Activated naive CD8-positive, alpha-beta T cell treated with anti-CD3 and anti-CD28 coated beads for 36 hours (primary cell): ENCODE measurements at places on chromosomes 4 and X. TPM values are rescaled to one million over a fixed set of nuclear protein-coding genes. Genes with fewer than 3 reads are reported as not detected.

DNA sequence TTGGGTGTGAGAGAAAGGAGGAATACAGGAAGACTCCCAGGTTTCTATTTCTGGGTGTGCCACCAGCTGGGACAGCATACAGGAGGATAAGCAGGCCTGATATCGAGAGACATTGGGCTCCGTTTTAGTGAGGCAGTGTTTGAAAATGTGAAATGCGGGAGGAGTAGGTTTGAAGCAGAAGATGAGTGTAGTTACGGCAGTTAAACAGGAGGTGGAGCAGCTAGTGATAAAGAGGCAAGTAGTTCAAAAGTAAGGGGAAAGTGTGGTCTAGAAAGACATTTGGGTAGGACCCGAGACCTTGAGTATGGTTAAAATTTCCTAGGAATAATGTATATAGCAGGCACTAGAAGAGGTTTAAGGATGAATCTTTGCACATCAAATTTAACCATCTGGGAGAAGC is 42.4 kb downstream of the DCUN1D4 start:
- DNase-seq, result no peak
- no peaks in the 10 kb centered on the region for H3K4me1 ChIP-seq
- H3K27ac ChIP-seq, result no peak overlapping the region
- no peaks in the 10 kb centered on the region for H3K27me3 ChIP-seq

- no peak overlapping the region for H3K27ac ChIP-seq
- no peaks in the 10 kb centered on the region for H3K36me3 ChIP-seq
- peaks cover 1% of the 10 kb centered on the region for H3K4me1 ChIP-seq
- no peak for DNase-seq
Measured at GRCh38 chrX:133840415-133840814, 145.0 kb downstream of the GPC3 start.

DNA sequence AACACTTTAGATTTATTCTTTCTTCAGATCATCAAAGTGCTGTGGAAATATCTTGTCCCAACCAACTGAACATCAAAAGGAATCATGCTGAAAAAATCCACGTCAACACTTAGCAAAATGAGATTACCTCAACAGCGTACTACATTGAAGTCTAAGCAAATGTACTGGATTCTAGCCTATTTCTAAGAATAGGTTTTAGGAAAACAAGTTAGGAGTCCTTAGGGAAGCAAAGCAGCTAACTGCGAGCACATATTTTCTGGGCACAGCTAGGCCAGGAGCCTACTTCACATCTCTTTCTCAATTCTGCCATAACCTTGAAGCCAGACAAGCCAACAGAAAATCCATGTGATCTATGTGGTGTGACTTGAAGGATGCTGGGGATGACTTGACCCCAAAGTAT is 22.2 kb downstream of the KDR start:
- no peak overlapping the region for H3K27ac ChIP-seq
- no peaks in the 10 kb centered on the region for H3K36me3 ChIP-seq
- DNase-seq, result no peak

Gene CUL4B
- 32.7 TPM for total RNA-seq

- peaks cover 10% of the 10 kb centered on the region for H3K27me3 ChIP-seq
- no peak overlapping the region for H3K27ac ChIP-seq
- H3K4me1 ChIP-seq, result no peaks in the 10 kb centered on the region
- DNase-seq, result no peak
Measured at GRCh38 chr4:6111354-6111960, 88.9 kb downstream of the JAKMIP1 start.

DNA sequence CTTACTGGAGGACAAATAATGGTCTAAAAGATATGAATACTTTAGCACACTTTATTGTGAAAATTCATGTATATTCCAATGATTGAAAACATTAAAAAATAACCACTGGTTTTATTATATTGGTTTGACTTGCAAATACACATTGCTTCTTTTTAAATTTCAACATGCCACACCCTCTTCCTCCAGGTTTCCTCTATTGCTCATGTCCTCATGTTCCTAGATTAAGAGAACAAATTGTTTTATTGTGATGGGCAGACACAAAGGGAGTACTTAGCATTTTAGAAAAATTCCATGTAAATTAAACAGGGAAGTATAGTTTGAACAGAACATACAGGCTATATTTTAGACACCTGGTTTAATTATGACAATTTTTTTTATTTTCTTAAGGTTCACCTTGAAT is 230.6 kb upstream of the GPRIN3 start:
- no peak overlapping the region for H3K27ac ChIP-seq
- no peak overlapping the region for H3K4me3 ChIP-seq
- H3K4me1 ChIP-seq, result peaks cover 4% of the 10 kb centered on the region
- no peaks in the 10 kb centered on the region for H3K36me3 ChIP-seq
- DNase-seq, result no peak

DNA sequence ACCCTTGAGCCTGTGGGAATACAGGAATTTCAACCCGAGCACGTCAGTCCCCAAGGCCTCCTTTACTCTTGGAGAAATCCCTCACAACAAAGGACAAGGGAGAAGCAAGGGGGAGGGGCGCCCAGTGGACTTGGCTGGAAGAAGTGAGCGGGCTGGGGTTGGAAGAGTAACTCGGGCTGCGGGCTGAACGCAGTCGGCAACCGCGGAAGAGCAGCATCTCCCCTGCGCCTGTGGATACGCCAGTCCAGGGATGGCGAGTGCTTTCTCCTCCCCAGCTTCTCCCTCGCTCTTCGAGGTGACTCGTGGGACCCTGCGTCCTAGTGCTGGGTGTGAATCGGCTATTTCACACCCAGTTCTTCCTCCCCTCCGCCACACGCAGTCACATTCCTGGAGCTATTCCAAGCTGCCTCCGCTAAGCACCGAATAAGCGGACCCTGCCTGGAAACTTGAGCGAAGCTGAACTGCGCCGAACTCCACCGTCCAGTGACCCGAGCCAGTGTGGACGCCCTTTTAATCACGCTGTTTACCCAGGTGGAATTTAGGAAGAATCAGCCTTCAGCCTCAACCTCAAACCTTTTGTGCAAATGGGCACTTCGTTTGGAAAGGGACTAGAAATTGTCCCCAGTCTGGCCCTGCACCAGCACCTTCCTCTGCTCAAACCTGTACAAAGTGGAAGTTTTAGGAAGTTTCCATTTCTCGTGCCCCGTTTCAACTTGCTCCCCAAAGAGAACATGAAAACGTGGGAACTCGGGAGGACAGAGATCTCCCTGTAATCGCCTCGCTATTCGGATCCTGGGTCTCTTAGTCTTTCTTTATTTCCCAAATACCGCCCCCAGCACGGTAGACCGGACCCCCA is 64.3 kb upstream of the WDR17 start:
- H3K36me3 ChIP-seq, result no peaks in the 10 kb centered on the region
- no peak overlapping the region for H3K27ac ChIP-seq
- no peak for DNase-seq

Gene CXXC4
- total RNA-seq, result not detected

- H3K27me3 ChIP-seq, result no peaks in the 10 kb centered on the region
- no peak overlapping the region for H3K27ac ChIP-seq
- no peak overlapping the region for H3K4me3 ChIP-seq
- H3K4me1 ChIP-seq, result no peaks in the 10 kb centered on the region
- no peaks in the 10 kb centered on the region for H3K36me3 ChIP-seq
Measured at GRCh38 chr4:85861064-85861765, 386.3 kb downstream of the ARHGAP24 start.

Gene PRDM8
- 1.3 TPM for total RNA-seq

GRCh38 chr4:4680758-4681157 is 138.9 kb upstream of the STX18 start:
- no peak for DNase-seq
- H3K4me1 ChIP-seq, result no peaks in the 10 kb centered on the region
- H3K27ac ChIP-seq, result no peak overlapping the region
- no peaks in the 10 kb centered on the region for H3K27me3 ChIP-seq

DNA sequence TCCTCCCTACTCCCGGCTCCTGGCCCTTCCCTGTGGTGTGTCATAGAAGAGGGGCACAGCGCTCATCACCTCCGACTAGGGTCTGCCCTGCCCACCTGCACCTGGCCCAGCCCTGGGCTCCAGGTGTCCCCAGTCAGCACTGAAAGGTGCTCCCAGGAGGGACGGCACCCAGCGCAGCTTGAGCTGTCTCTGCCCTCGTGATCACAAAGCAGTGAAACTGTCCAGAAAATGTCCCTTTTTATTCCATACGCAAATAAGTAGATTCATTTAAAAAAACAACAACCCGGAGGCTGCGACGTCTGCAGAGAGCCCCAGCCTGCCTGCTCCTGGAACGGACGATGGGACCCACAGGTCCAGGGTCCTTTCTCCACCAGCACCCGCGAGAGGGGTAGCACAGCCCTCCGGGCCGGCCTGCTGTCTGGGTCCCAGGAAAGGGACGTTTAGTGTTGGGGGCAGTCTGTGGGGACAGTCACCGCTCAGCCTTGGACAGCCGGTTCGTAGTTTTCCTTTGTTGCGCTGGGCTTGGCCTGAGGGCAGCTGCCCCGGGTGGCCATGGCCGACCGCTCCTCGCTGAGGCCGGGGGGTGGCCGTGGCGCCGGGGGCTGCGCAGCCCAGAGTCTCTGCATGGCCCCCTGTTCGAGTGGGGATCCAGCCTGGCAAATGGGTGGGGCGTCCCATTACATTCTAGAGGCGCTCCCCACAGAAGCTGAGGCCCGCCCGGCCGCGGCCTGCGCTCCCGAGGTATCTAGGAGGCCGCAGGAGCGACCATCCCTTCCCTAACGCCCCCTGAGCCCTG is 4.6 kb downstream of the HMX1 start:
- H3K4me3 ChIP-seq, result no peak overlapping the region
- no peak overlapping the region for H3K27ac ChIP-seq
- H3K36me3 ChIP-seq, result no peaks in the 10 kb centered on the region
- H3K4me1 ChIP-seq, result peaks cover 4% of the 10 kb centered on the region

DNA sequence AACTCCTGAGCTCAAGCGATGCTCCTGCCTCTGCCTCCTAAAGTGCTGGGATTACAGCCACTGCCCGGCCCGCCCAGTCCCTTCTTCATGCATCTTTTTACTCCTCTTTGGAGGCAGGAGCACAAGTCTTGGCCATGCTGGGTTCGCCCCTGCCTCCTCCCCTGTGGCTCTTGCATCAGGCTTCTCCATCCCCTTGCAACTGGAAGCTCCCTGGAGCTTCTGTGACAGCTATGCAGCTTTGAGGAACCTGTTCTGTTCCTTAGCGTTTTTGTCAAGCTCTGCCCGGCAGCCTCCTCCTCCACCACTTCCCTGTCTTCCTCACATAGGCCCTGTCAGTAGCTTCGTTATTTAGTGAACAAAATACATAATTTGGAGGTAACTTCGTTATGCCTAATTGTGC is 73.9 kb downstream of the PSAPL1 start:
- H3K4me1 ChIP-seq, result no peaks in the 10 kb centered on the region
- H3K27ac ChIP-seq, result no peak overlapping the region
- H3K36me3 ChIP-seq, result no peaks in the 10 kb centered on the region
- H3K4me3 ChIP-seq, result no peak overlapping the region
- no peak for DNase-seq

Gene SLIT2
- not detected for total RNA-seq

GRCh38 chr4:7765666-7766065 is 174.0 kb downstream of the AFAP1 start:
- peaks cover 3% of the 10 kb centered on the region for H3K4me1 ChIP-seq
- H3K4me3 ChIP-seq, result no peak overlapping the region
- H3K27ac ChIP-seq, result no peak overlapping the region

DNA sequence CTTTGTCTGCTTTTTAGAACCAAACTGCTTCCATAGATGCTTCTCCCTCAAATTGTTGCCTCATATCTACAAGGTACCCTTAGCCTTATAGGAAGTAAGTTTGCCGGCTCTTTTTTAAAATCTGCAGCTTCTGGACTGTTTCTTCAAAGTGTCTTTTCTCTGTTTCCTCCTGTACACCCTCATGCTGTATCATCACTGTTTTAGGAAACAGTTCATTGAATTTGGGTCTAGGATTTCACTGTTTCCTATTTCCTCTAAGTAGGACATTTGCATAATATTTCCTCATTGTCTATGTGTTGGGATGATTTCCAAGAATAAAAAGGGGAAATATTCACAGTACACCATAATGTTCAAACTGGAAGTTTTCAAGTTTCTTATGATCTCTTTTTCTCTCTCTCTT is 43.0 kb downstream of the BANK1 start:
- H3K27me3 ChIP-seq, result peaks cover 16% of the 10 kb centered on the region
- DNase-seq, result no peak
- H3K36me3 ChIP-seq, result no peaks in the 10 kb centered on the region

GRCh38 chr4:124686279-124686678 is 26.3 kb downstream of the ANKRD50 start:
- DNase-seq, result no peak
- no peak overlapping the region for H3K4me3 ChIP-seq
- no peak overlapping the region for H3K27ac ChIP-seq
- H3K27me3 ChIP-seq, result no peaks in the 10 kb centered on the region
- no peaks in the 10 kb centered on the region for H3K36me3 ChIP-seq

Gene PAPSS1
- 26.6 TPM for total RNA-seq

Gene MAGEA11
- not detected for total RNA-seq

Gene NAT8L
- 0.60 TPM for total RNA-seq

DNA sequence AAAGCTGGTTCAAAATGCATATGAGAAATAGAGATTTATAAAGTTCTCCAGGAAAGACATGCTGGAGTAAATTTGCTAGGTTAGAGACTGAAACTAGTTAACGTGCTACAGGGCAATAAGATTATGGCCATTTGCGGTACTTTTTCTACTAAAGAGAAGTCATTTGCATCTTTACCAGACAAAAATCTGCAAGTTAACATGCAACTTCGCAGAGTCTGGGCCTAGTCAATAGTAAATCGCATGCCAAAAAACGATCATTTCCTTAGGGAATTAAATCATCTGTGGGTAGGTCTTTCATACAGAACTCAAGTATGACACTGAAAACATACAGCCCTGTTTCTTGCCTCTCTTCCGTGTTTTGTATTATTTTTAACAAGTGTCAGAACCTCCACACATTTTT is 32.8 kb upstream of the REST start:
- H3K36me3 ChIP-seq, result no peaks in the 10 kb centered on the region
- no peak overlapping the region for H3K27ac ChIP-seq
- H3K4me3 ChIP-seq, result no peak overlapping the region
- H3K4me1 ChIP-seq, result peaks cover 4% of the 10 kb centered on the region

Gene NEUROG2
- not detected for total RNA-seq

Gene STPG2
- not detected for total RNA-seq

DNA sequence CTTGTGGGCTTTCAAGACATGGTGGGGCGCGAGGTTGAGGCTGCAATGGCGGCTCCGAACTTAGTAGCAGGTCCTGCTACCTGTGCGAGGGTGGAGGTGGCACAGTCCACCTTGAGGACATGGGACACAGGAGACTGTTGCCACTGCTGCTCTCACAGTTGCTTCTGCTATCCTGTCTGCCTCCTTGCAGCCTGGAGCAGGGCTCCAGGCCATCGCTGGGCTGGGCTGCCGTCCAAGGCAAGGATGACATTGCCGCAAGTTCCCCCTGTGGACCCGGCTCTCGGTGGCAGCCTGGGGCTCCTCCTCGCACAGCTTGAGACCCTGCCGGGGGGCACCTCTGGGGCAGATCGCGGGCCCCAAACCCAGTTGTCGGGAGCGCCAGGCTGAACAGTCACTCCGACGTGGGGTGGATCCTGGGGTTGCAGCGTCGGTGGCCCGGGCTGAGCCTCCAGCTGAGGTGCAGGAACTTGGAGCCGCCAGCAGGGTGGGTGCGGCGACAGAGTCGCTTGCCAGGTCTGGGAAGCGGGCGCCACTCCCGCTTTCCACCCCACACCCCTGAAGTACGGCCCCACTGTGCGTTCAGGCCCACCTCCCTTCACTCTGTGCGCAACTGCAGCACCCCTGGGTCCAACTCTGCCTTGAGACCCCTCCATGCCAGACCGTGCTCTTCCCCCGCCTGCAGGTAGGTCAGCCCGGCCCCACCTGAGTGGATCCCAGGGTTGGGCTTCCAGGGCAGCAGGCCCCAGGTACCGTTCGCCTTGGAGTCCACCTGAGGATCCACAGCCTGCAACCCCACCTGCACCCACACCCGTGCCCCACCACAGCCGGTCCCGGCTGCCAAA is 192.7 kb upstream of the NUDT6 start:
- DNase-seq, result no peak
- peaks cover 16% of the 10 kb centered on the region for H3K36me3 ChIP-seq
- H3K27ac ChIP-seq, result no peak overlapping the region
- H3K4me1 ChIP-seq, result no peaks in the 10 kb centered on the region
- H3K4me3 ChIP-seq, result no peak overlapping the region

Gene IL13RA2
- not detected for total RNA-seq

Gene ABLIM2
- 0.41 TPM for total RNA-seq

Gene FGF2
- 2.7 TPM for total RNA-seq
